Transverse colon (tissue), 4 donors: ENCODE measurements at places on chromosomes 3 and 15. TPM values are rescaled to one million over a fixed set of nuclear protein-coding genes. Genes with fewer than 3 reads are reported as not detected.

GRCh38 chr3:116821371-116821770 lies 111.8 kb downstream of the TUSC7 start:
- no peak for DNase-seq

GRCh38 chr3:186990878-186991308 lies 60.6 kb downstream of the ST6GAL1 start:
- no peak for DNase-seq

- no peak for DNase-seq
Observed at GRCh38 chr3:17845026-17845812, 102.8 kb upstream of the TBC1D5 start.

GRCh38 chr15:81940467-81941451 lies 105.1 kb downstream of the MEX3B start:
- DNase-seq = no peak

DNA sequence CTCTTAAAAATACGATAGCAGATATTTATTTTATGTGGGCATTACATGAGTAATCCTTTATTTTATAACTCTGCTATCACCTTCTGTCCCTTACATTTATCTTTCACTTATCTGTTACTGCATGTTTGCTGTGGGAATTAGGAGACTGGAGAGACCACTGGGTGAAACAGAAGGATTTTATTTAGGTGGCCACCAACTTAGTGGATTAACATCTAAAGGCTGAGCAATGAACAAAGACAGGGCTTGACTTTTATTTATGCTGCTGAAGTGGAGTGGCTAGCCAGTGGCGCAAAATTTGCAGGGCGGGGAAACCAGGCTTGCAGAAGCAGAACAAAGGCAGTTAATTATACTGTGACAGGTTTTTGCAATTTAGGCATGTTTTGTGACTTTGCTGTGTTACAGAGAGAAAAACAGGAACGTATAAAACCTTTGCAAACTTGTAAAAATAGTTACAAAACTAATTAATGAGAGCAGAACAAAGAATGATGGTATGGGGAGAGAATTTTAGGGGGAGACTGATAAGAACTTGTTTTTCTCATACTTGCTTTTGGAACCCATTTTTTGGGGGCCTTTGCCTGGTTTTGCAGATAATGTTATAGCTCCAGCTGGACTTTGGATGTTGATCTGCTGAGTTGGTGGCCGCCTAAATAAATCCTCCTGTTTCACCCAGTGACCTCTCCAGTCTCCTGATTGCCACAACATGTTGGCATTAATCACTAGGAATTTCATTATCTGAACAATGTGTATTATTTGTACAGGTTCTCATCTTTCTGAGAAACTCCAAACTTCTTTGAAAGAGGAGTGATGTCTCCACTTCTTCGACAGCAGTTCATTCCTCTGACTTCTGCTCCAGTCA lies 18.0 kb downstream of the KLHL24 start:
- DNase-seq = no peak

GRCh38 chr3:52422669-52423068 lies 22.2 kb downstream of the SEMA3G start:
- no peak for DNase-seq

DNA sequence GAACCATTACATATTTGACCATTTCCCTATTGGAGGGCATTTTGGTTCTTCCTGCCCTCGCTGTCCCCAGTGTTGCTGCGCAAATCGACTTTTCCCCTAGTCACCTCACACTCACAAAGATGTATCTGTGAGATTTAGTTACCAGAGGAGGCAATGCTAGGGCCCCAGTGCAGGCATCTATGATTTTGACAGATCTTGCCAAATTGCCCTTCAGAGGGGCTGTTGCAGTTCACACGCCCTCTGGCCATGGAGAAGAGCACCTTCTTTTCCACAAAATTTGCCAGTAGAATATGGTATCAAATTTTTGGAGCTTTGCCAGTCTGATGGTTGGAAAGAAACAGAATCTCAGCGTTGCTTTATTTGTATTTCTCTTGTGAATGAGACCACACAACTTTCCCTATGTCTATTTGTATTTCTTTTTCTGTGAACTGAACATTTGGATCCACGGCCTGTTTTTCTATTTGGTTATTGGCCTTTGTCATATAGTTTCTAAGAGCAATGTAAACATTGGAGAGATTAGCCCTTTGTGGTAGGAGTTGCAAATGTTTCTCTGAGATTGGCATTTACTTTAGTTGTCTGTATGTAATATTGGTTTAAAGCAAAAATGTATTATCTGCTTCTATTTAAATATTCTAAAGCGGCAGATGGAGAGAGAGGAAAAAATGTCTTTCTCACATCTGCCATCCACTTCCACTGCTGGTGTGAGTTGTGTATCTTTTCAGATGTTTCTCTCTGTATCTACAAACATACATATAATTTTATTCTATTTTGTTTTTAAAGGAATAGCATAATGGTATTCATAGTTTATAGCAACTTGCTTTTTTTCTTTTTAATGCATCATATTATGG lies 66.1 kb downstream of the DNASE1L3 start:
- no peak for DNase-seq

- no peak for DNase-seq
Observed at GRCh38 chr15:37536967-37537605, 397.4 kb upstream of the TMCO5A start.

DNA sequence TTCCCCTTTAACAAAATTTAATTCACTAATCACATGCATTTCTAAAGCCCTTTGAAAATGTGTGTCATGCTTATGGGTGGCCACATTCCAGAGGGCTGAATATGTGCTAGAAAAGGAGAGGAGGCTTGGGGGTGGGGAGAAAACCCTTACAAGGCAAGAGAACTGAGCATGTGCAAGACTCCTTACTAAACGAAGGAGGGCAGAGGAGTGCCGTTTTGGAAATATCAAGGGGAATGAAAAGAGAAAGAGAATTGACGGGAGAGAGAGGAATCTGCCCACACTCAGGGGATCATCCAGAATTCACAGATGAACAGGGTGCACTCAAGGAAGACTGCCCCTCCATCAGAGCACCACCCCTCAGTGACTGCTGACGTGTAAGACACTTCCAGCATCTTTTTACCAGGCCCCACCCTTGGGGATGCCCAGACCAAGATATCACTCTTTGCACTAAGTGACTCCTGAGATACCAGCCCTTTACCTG lies 37.9 kb upstream of the TSC22D2 start:
- DNase-seq = peak; percentile 39

DNA sequence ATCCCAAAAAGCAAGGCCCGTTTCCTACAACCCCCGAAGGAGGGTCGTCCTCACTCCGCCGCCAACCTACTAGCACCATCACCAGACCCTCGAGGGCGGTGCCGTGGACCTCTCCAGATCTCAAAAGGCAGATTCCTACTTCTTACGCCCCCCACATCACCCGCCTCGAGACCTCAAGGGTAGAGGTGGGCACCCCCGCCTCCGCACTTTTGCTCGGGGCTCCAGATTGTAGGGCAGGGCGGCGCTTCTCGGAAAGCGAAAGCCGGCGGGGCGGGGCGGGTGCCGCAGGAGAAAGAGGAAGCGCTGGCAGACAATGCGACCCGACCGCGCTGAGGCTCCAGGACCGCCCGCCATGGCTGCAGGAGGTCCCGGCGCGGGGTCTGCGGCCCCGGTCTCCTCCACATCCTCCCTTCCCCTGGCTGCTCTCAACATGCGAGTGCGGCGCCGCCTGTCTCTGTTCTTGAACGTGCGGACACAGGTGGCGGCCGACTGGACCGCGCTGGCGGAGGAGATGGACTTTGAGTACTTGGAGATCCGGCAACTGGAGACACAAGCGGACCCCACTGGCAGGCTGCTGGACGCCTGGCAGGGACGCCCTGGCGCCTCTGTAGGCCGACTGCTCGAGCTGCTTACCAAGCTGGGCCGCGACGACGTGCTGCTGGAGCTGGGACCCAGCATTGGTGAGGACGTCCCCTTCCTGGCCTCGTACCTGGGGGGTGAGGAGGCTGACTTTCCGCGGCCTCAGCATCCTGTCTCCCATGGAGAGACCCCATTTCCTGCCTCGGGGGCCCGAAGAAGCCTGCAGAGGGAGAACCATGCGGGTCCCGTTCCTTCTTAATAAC lies at the start of gene MYD88:
Gene MYD88, plus strand, starts transcription at position 313 of the 842 bp plus-strand sequence. Its CDS starts 40 bp downstream, at position 353.
- peak; percentile 92 for DNase-seq

- DNase-seq = no peak
Observed at GRCh38 chr3:176583956-176584355, 613.3 kb downstream of the TBL1XR1 start.

- no peak for DNase-seq
Observed at GRCh38 chr3:4835616-4836043, 143.6 kb upstream of the BHLHE40 start.

DNA sequence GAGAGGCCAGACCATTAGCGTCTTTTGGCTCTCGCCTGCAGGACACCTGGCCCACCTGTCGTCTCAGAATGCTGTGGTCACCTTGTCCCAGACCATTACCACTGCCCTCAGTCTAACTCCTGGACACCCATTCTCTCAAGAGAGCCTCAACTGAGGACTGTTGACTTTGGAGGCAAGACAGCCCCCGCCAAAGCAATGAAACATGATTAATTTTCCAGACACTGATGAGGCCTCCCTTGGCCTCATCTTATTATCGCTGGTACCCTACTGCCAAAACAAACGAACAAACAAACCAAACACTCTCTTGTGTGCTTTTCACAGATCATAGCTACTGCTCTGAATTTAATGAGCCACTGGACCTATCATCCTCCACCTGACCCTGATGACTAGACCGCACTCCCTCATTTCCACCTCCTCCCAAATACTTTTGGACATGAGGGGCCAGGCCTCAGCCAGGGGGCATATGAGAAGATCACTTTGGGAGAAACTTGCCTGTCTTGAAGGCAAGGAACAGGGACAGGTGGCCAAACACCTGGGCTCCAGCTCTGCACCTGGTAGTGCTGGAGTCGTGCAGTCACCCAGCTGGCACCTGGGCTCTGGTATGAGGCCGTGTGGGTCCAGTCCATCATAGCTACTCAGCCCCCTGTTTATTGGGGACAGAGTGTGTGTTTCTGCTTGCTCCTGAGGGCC lies 27.6 kb downstream of the ALS2CL start:
- DNase-seq = no peak

DNA sequence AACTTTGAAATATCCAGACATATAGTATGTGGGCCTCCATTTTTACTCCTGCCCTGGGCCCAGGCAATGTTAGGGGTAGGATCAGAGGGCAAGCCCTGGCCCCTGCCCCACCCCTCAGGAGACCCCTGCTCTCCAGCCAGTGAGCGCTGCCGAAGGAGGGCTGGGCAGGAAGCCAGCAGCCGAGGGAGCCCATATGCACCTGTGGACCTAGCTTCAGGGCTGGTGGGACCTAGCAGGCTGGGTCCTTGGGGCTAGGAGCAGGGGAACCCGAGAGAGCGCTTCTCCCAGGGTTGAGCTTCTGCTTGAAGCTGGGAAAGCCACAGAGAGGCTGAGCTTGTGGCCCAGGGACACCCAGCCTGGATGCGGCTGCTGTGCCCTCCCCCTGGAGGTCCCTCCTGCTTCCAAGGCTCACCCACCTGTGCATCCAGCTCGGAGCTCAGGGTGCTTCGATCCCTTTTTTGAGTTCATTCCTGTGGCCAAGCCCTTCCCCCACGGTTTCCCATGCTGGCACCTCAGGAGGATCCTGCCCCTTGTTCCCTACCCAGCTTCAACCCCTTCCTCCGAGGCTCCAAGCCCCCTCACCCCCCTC lies 21.0 kb upstream of the CYP11A1 start:
- no peak for DNase-seq

- DNase-seq = peak; percentile 48
Observed at GRCh38 chr3:32216172-32216783, 22.2 kb upstream of the CMTM8 start.

GRCh38 chr15:46576646-46577395 lies 942.0 kb downstream of the SQOR start:
- DNase-seq = peak; percentile 58

DNA sequence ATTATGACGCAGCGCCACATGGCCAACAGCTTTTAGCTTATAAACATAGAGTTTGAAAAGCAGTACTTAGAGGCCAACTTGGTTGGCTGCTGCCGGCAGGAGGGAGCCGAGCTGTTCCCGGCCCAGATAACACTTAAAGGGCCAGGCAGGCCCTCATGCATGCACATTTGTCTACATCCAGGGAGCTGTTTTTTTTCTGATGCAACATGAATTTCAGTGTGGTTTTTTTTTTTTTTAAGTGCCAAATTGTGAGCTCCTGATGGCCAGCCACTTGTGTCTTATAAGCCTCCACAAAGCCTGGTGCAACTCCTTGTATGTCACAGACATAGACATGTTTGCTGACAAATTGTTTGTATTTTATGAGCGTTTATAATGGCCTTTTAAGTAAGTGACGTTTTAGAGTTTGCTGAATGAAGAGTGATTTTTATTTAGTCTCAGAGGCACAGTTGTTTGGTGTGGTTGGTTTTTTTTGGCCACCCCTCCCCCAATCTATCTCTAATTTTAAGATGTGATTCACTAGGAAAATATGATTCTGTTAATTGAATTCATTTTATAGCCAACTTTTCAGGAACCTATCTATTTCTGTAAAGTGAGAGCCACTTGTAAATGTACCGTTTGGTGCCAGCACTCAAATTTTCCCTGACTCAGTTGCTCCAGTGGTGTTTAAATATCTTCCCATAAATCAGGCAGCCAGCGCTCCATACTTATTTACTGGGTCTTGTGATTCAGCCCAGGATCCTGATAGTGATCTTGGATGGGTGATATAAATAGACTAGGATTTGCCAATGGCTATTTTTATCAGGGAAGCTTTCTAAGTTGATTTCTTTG lies 134.3 kb downstream of the VGLL4 start:
- peak; percentile 63 for DNase-seq

DNA sequence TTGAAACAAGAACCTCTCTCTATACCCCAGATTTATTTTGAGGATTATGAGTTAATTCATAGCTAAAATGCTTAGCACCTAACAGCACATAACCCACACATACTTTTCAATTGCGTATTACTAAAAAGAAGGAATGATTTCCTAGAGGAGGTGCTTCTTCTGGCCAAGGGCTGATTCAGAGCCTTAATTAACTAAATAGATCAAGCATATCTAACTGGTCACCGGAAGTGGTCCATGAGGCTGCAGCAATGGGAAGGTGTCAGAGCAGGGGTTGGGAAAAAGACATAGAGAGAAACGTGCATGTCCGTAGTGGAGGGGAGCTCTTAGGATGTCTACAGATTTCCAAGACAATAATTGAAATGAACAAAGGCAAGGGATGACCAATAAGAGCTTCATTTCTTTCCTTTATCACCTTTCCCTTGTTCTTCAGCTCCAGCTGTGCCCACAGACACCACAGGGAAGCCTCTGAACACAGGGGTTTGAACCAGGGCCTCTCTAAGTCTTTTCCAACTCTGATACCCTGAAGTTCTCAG lies 467 bp downstream of the HGD start:
- DNase-seq = no peak

Gene GP5
- total RNA-seq = not detected

Gene HOMER2
- 25.1 TPM for total RNA-seq

Gene IQCH
- 5.2 TPM for total RNA-seq

Gene CLDN16
- total RNA-seq = not detected

Gene CCR5
- 3.7 TPM for total RNA-seq

Gene ADGRG7
- total RNA-seq = 1.8 TPM

Gene IQCF5
- not detected for total RNA-seq
